ENCODE measurements at places on chromosomes 7 and 10.

DNA sequence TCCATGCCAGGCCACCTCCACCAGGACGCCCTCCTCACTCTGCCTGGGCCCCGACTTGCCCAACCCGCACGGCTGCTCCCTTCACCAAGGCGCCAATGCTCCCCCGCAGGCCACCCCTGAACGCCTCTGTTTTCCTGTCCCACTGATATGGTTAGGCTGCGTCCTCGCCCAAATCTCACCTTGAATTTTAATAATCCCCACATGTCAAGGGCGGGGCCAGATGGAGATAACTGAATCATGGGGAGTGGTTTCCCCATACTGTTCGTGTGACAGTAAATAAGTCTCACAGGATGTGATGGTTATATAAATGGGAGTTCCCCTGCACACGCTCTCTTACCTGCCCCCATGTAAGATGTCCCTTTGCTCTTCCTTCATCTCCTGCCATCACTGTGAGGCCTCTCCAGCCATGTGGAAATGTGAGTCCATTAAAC lies 29.8 kb downstream of the RSU1 start:
- peak; percentile 42 for DNase-seq
- peak overlapping the region; percentile 65 for H3K27ac ChIP-seq
- no peak overlapping the region for H3K4me3 ChIP-seq
- H3K4me1 ChIP-seq = peaks cover 23% of the 10 kb centered on the region
- peaks cover 4% of the 10 kb centered on the region for H3K36me3 ChIP-seq

GRCh38 chr7:78090616-78091015 lies 292.0 kb downstream of the PHTF2 start:
- no peaks in the 10 kb centered on the region for H3K4me1 ChIP-seq
- H3K27ac ChIP-seq = no peak overlapping the region
- DNase-seq = no peak

GRCh38 chr7:31076051-31076450 lies 23.9 kb downstream of the ADCYAP1R1 start:
- no peak overlapping the region for H3K4me3 ChIP-seq
- no peak overlapping the region for H3K27ac ChIP-seq
- no peaks in the 10 kb centered on the region for H3K4me1 ChIP-seq
- H3K36me3 ChIP-seq = no peaks in the 10 kb centered on the region
- H3K27me3 ChIP-seq = no peaks in the 10 kb centered on the region

- no peak for DNase-seq
- no peaks in the 10 kb centered on the region for H3K36me3 ChIP-seq
- H3K27me3 ChIP-seq = no peaks in the 10 kb centered on the region
- H3K27ac ChIP-seq = no peak overlapping the region
- no peaks in the 10 kb centered on the region for H3K4me1 ChIP-seq
- H3K4me3 ChIP-seq = no peak overlapping the region
Measured at GRCh38 chr7:121406944-121407343, 10.8 kb upstream of the FAM3C start.

- DNase-seq = no peak
- no peak overlapping the region for H3K4me3 ChIP-seq
- no peaks in the 10 kb centered on the region for H3K4me1 ChIP-seq
- no peaks in the 10 kb centered on the region for H3K27me3 ChIP-seq
- no peak overlapping the region for H3K27ac ChIP-seq
- no peaks in the 10 kb centered on the region for H3K36me3 ChIP-seq
Measured at GRCh38 chr10:107914450-107915214, 750.1 kb upstream of the SORCS1 start.

DNA sequence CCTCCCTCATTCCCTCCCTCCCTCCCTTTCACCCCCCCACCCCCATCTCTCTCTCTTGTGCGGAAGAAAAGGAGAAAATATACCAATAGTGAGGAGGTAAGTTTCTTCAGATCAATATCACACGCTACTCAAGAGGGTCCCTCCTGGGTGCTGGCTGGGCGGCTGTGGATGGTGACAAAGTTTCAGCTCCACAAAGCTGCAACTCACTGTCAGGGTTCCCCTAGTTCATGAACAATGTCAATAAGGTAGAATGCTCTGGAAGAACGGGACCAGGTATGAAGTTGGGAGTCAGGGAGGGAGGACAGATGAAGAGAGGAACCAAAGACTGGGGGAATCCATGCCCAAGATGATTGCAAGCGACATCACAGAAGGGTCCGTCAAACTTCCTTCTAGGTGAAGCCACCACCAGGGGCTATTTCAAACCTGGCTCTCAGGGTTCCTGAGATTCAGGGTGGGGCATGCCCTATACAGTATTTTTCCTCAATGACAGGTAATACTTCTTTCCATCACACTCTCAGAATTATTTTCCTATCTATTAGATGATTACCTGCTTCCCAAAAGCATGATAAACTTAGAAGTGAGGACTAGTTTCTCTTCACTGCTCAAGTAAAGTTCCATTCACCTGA lies 1.4 kb upstream of the PDE1C start:
- no peaks in the 10 kb centered on the region for H3K4me1 ChIP-seq
- DNase-seq = no peak

DNA sequence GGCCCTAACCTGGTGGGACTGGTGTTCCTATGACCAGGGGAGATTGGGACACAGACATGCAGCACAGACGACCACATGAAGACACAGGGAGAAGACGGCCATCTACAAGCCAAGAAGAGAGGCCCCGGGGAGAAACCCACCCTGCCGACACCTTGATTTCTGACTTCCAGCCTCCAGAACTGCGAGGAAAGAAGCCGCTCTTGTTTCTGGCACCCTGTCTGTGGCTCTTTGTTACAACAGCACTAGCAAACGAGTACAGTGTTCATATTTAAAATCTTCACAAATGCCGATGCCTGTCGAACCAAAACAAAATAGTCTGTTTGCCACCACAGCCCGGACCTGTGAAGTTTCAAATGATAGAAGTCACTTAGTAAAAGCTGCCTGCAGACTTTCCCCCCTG lies 132.3 kb downstream of the ACTR3B start:
- no peak overlapping the region for H3K27ac ChIP-seq
- no peaks in the 10 kb centered on the region for H3K36me3 ChIP-seq
- no peaks in the 10 kb centered on the region for H3K4me1 ChIP-seq
- H3K4me3 ChIP-seq = no peak overlapping the region
- no peak for DNase-seq

DNA sequence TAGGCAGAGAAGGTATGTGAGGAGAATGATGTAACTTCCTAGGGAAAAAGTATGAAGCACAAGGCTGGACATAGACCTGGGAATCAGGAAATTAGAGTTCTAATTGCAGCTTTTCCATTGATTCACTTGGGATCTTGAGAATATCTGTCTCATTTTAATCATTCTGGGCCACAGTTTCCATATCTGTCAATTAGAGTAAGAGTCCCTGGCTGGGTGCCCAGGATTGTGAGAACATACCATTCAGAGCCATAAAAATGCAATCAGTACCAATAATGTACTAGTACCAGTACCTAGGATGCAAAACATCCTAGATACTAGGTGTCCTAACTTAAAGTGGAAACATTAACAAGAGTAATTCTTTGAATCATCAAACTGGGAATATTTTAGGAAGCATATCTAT lies 29.6 kb downstream of the CAV1 start:
- no peaks in the 10 kb centered on the region for H3K4me1 ChIP-seq
- no peak for DNase-seq
- no peak overlapping the region for H3K4me3 ChIP-seq
- H3K27ac ChIP-seq = no peak overlapping the region
- no peaks in the 10 kb centered on the region for H3K27me3 ChIP-seq
- no peaks in the 10 kb centered on the region for H3K36me3 ChIP-seq

DNA sequence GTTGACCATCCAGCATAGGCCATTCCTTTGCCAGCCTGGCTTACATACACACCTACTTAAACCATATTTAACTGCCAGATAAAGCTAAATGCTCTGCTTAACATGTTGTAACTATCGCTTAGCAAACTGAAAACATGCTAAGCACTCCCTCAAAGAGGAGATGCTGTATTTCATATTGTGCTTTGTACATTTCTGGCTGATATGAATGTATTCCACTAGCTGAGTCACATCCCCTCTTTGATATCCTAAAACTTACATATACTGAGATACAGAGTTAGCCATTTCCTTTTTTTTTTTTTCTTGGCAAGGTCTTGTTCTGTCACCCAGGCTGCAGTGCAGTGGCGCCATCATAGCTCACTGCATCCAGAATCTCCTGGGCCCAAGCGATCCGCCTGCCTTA lies 99.4 kb downstream of the TPST1 start:
- H3K27ac ChIP-seq = no peak overlapping the region
- no peaks in the 10 kb centered on the region for H3K36me3 ChIP-seq
- H3K4me1 ChIP-seq = no peaks in the 10 kb centered on the region
- DNase-seq = no peak
- H3K27me3 ChIP-seq = no peaks in the 10 kb centered on the region
- no peak overlapping the region for H3K4me3 ChIP-seq

DNA sequence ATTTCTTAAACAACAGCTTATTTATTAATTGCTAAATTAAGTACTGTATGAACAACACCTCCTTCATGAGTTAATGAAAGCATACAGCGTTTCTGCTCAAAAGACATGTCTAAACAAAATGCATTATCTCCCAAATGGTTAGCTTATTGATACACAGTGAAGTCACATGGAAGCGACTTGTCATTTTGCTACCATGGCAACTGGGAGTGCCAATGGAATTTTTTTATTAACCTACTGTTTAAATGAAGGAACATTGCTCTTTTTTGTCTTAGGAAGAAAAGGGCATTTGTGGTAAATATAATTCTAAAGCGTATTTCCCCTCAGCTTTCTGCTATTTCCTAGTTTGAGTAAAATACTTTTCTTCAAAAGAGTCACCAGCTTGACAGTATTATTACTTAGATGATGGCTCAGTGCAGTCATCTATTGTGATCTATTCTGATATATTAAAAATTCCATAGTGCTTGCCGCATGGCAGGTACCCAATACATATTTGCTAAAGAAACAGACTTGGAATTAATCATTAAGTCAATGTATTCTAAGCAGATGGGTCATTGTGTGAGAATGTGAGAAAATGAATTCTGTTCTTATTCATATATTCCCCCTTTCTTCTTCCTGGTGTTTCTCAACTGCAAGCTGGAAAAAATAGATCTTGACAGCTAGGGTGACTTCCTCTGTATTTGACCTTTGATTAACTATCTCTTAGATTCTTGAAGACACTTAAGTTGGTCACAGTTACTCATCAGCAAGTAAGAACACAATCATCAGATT lies 818.3 kb downstream of the MAGI2 start:
- H3K4me3 ChIP-seq = no peak overlapping the region
- H3K4me1 ChIP-seq = no peaks in the 10 kb centered on the region
- no peaks in the 10 kb centered on the region for H3K27me3 ChIP-seq
- DNase-seq = no peak
- no peaks in the 10 kb centered on the region for H3K36me3 ChIP-seq
- no peak overlapping the region for H3K27ac ChIP-seq

GRCh38 chr10:48765527-48765926 lies 80.9 kb downstream of the WDFY4 start:
- H3K4me1 ChIP-seq = no peaks in the 10 kb centered on the region
- H3K36me3 ChIP-seq = no peaks in the 10 kb centered on the region
- no peak overlapping the region for H3K4me3 ChIP-seq
- no peak overlapping the region for H3K27ac ChIP-seq
- DNase-seq = no peak

DNA sequence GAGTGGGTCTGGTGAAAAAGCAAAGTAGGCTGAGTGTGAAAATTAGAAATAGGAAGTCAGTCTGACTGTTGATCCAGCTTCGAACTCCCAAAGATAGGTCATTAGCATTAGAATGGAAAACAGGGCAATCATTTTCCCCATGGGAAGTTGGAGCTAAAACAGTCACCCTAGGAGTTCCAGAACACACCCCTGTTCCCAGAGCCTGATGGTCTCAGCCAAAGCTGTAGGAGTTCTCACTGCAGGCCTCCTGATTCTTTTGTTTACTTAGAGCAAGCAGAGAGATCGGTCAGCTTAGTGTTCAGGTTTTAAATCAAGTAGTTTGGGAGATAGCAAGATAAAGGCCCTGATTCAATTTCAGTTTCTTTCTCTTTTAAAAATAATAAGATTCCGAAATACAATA lies 28.8 kb upstream of the JCAD start:
- H3K4me3 ChIP-seq = no peak overlapping the region
- no peak for DNase-seq
- no peaks in the 10 kb centered on the region for H3K36me3 ChIP-seq

DNA sequence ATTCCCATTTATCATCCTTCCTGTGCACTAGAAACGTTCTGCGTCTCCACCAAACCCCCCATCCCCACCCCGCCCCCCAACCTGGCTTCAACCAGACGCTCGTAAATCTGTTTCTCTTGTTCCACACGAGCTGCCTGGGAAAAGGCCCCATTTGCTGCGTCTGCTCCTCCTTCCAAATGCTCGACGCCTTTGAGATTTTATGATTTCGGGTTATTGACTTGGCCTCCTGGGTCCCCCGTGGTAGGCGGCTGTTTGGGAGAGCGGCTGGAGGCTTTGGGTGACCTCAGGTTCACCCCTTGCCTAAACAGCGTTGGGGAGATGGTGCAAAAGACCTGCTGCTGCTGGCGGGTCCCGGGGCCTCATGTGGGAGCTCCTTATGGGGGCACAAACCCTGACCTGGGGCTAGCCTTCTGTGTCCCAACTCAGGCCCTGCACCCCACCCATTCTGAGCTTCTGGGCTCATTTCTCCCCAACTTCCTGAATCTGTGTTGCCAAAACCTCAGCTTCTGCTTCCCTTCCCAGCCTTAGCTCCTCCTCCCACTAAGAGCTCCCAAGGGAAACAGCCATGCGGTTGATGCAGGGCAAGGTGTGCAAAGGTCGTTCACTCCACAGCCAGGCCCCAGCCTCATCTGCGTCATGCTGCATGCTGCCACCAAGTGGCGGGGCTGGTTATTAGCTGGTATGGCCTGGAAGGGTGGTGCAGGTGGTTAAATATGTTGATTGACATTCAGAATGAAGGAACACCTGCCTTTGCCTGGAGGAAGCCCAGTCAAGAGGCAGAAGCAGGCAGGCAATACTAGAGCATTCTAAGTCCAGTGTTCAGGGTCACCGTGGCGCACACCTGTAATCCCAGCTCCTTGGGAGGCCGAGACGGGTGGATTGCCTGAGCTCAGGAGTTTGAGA lies 49.1 kb upstream of the ELN start:
- no peaks in the 10 kb centered on the region for H3K27me3 ChIP-seq
- no peaks in the 10 kb centered on the region for H3K4me1 ChIP-seq
- DNase-seq = no peak
- H3K27ac ChIP-seq = no peak overlapping the region

GRCh38 chr10:86261470-86261869 lies 105.1 kb downstream of the GRID1 start:
- DNase-seq = no peak
- H3K4me1 ChIP-seq = no peaks in the 10 kb centered on the region
- no peaks in the 10 kb centered on the region for H3K36me3 ChIP-seq
- H3K27me3 ChIP-seq = peaks cover 3% of the 10 kb centered on the region

GRCh38 chr7:138527746-138528223 lies 67.7 kb downstream of the TRIM24 start:
- no peaks in the 10 kb centered on the region for H3K4me1 ChIP-seq
- H3K27me3 ChIP-seq = no peaks in the 10 kb centered on the region
- no peak for DNase-seq
- H3K4me3 ChIP-seq = no peak overlapping the region
- peaks cover 7% of the 10 kb centered on the region for H3K36me3 ChIP-seq

DNA sequence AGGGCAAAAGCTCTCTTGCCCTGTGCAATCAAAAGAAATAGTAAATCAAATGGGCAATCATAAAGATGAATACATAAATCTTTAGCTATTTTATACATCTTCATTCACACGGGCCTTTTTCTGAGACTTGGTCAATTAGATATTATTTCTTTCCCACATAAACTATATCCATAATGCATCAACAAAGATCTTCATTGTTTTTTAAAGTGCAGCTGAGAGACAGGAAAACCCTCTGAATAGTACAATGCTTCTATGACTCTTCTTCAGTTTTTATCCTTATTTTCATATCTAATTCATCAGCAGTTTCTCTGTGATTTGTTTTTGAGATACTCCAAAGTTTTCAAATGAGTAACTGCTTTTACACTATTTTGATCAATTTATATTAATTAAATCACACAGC lies 25.5 kb downstream of the LARP4B start:
- H3K36me3 ChIP-seq = no peaks in the 10 kb centered on the region
- H3K27me3 ChIP-seq = no peaks in the 10 kb centered on the region
- H3K4me3 ChIP-seq = no peak overlapping the region
- DNase-seq = no peak
